ENCODE measurements at places on chromosomes 4 and X. TPM values are rescaled to one million over a fixed set of nuclear protein-coding genes. Genes with fewer than 3 reads are reported as not detected.

GRCh38 chrX:55524487-55524886, 34.8 kb upstream of the USP51 start:
- no peaks in the 10 kb centered on the region for H3K27me3 ChIP-seq
- H3K4me1 ChIP-seq = peaks cover 2% of the 10 kb centered on the region
- H3K27ac ChIP-seq = no peak overlapping the region
- H3K36me3 ChIP-seq = no peaks in the 10 kb centered on the region
- DNase-seq = no peak

DNA sequence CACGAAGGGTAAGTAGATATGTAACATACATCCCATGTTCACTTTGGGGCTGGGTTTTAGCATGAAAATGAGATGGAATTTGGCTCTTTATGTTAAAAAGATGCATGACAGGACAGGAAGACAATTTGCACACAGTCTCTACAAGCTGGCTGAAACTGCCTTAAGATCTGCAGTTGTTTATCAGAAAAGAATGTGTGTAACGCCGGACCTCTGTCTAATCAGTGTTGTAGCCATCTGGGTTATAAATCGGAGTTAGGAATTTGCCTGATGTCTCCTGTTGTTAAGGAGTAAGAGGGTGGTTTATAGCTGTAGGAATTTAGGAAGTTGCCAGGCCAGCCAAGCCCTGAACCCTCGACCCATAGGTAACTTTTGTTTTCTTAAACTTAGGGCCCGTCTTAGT, 562.9 kb upstream of the FAT1 start:
- no peaks in the 10 kb centered on the region for H3K27me3 ChIP-seq
- H3K27ac ChIP-seq = no peak overlapping the region
- H3K4me1 ChIP-seq = no peaks in the 10 kb centered on the region
- H3K36me3 ChIP-seq = no peaks in the 10 kb centered on the region
- H3K4me3 ChIP-seq = no peak overlapping the region

DNA sequence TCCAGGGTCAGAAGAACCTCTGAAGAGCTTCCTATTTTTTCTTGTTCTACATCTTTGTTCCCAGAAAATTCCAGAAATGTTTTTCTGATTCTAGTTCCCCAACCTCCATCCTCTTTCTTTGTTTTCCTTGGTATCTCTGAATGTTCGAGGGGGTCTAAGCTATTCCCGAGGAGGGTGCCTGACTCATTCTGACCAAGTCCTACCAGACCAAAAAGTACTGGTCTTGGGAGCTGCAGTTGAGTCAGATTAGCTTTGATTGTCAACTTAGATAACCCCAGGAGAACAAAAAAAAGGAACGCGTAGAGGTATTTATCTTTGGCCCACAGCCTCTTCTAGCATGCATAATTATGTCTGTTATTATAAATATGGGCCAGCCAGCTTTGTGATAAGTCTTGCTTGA, 12.1 kb upstream of the TENM3 start:
- no peaks in the 10 kb centered on the region for H3K27me3 ChIP-seq
- no peak overlapping the region for H3K27ac ChIP-seq
- no peak for DNase-seq
- H3K4me1 ChIP-seq = no peaks in the 10 kb centered on the region
- H3K36me3 ChIP-seq = no peaks in the 10 kb centered on the region

GRCh38 chrX:53479301-53479700, 45.1 kb upstream of the HSD17B10 start:
- H3K27ac ChIP-seq = no peak overlapping the region
- H3K4me1 ChIP-seq = no peaks in the 10 kb centered on the region
- DNase-seq = no peak
- H3K27me3 ChIP-seq = no peaks in the 10 kb centered on the region
- H3K4me3 ChIP-seq = no peak overlapping the region

- peaks cover 17% of the 10 kb centered on the region for H3K27me3 ChIP-seq
- no peak overlapping the region for H3K27ac ChIP-seq
- no peak overlapping the region for H3K4me3 ChIP-seq
- no peaks in the 10 kb centered on the region for H3K36me3 ChIP-seq
Measured at GRCh38 chr4:183841001-183841400, 64.1 kb upstream of the STOX2 start.

DNA sequence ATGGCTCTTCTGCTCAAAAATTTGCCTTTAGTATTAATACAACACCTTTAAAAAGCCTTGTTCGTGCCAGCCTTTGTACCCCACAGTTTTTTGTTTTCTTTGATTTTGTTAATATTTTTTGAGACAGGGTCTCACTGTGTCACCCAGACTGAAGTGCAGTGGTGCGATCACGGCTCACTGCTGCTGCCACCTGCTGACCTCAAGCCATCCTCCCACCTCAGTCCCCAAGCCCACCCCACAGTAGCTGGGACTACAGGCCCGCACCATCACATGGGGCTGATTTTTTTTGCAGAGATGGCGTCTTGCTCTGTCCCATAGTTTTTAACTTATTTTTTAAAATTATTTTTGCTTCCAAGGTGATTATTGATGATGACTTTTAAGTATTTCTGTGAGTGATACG, 134.0 kb downstream of the HTR2C start:
- H3K27me3 ChIP-seq = no peaks in the 10 kb centered on the region
- no peaks in the 10 kb centered on the region for H3K36me3 ChIP-seq
- H3K4me1 ChIP-seq = no peaks in the 10 kb centered on the region
- H3K4me3 ChIP-seq = no peak overlapping the region
- DNase-seq = no peak

DNA sequence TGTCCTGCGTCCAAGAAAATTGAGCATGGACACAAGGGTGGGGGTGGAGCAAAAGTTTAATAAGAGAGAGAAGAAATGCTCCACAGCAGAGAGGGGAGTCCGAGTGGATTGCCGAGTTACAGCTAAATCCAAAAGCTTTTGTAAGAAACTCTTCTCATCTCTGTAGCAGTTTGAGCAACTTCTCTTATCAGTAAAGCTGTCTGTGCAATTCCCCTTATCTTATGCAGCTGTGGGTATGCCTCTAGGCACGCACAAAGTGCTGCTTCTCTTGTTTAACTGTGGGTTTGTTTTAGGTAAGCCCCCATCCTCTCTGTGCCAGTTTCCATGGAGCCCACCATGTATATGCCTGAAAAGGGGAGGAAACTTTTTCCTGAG, 44.8 kb downstream of the HMGB2 start:
- H3K27ac ChIP-seq = no peak overlapping the region
- peaks cover 16% of the 10 kb centered on the region for H3K4me1 ChIP-seq
- H3K36me3 ChIP-seq = peaks cover 19% of the 10 kb centered on the region
- no peaks in the 10 kb centered on the region for H3K27me3 ChIP-seq
- no peak for DNase-seq

- no peaks in the 10 kb centered on the region for H3K4me1 ChIP-seq
- DNase-seq = no peak
- H3K4me3 ChIP-seq = no peak overlapping the region
- H3K36me3 ChIP-seq = no peaks in the 10 kb centered on the region
- H3K27ac ChIP-seq = no peak overlapping the region
Measured at GRCh38 chrX:8091510-8091909, 79.6 kb downstream of the VCX2 start.

Gene QRFPR
- total RNA-seq = not detected

Gene CLDN24
- not detected for total RNA-seq

Gene REELD1
- 0.09 TPM for total RNA-seq

Gene DMP1
- not detected for total RNA-seq

Gene MSX1
- total RNA-seq = 0.09 TPM

Gene ARSD
- 0.95 TPM for total RNA-seq

Gene CFI
- not detected for total RNA-seq

Gene VCX3A
- not detected for total RNA-seq

Gene AKAP14
- total RNA-seq = not detected

Measured in activated CD4-positive, alpha-beta T cell treated with anti-CD3 and anti-CD28 coated beads for 36 hours (primary cell).